ENCODE measurements at places on chromosomes 11 and 22.
A peak's percentile ranks its signal among the peaks of the same experiment; 100 is the strongest.

- DNase-seq: no peak
Observed at GRCh38 chr22:19615867-19616581, 91.8 kb upstream of the CLDN5 start.

DNA sequence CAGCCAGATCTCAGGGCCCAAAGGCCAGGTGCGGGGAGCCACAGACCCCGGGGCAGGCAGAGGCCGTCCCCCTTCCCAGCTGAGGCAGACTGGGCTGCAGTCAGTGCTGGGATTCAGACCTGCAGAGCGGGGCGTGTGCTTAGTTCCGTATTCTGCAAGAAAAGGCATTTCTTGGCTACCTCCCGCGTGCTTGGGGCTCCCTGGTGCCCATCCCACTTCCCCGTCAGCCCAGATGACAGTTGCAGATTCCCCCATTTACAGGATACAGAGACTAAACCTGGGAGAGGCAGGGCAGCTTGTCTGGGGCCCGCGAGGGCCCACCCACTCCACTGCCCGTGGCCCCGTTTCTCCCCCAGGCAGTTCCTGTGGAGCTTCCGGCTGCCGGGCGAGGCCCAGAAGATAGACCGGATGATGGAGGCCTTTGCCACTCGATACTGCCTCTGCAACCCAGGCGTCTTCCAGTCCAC lies 18.3 kb downstream of the CYTH4 start:
- DNase-seq: no peak

DNA sequence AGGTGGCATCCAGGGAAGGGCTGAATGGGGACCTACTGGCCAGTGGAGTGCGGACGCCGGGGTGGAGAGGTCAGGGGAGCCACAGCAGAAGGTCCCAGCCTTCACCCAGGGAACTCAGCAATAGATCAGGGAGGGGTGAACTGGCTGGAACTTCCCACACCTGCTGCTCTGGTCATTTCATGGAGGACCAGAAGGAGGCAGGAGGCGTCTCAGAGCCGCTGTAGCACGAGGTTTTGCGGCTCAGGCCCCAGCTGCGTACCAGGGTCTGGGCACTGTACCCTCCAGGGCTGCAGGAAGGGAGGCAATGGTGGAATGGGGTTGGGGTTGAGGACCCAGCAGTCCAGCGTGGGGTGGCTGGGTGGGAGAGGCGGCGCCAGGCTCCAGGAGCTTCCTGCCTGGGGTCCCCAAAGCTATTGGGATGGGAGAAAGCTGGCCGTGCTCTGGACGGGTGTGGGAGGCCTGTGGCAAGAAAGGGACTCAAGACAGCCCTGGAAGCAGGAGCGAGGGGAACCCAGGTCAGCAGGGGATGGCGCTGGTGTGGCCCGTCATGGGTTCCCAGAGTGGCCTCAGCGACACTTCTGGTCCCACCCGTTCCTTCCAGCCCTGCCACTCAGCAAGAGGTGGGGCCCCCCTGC lies 20.2 kb upstream of the BRSK2 start:
- DNase-seq: no peak

- DNase-seq: no peak
Observed at GRCh38 chr22:40476341-40476740, 105.9 kb downstream of the SGSM3 start.

GRCh38 chr22:18045794-18046193 lies 21.4 kb upstream of the MICAL3 start:
- DNase-seq: no peak

DNA sequence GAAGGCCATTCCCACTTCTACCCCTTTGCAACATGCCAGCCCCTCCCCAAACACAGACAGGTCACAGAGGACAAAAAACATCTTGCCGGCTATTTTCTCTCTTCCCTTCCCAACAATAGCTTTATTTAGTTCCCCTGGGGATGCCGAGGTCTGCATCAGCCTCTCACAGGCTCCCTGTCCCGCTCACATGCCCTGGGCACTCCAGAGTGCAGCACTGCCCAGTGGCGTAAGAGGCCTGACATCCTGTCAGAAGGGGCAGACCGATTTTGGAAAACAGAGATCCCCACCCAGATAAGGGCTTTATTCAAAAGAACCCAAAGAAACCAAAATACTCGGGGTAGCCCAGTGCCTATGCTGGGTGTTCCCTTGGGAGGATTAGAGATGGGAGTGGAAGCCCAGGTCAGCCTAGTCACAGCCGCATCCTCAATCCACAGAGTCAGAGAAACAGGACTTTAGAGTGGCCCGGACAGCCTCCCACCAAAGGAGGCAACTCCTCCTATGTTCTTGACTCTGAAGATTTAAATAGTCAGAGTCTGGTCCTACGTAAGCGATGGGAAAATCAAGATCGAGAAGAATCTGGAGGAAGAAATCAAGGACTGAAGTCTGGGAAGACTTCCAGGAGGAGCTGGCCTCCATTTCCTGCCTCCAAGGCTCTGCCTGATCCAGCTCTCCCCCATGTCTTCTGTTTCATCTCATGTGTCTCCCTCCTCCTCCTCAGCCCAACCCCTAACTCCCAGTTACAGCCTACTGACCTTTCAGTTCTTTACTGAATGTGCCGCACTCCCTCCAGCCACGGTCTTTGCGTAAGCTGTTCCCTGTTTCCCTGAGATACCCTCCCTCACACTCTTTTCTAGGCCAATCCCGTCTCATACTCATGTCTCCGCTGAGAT lies 129.3 kb downstream of the FBXO7 start:
- no peak for DNase-seq

DNA sequence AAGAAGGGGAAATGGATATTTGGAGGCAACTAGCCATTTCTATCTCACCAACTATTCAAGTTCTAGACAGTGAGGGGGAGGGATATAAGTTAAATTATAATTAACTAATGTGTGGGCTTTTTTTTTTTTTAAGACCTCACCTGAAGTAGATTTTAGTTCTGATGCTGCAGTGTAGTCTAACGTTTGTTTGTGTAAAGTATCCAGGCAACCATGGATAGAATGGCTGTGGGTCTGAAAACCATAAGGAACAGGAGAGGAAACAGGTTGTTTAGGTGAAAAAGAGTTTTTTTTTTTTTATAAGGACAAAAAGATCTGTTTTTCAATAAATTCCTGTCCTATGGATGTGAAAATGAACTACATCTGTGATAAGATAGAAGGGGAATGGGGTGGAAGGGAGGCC lies 262.4 kb upstream of the PLET1 start:
- DNase-seq: no peak

GRCh38 chr22:31342389-31343140 lies 3.6 kb downstream of the PATZ1 start:
- DNase-seq: no peak

- DNase-seq: no peak
Observed at GRCh38 chr11:112780351-112781087, 180.7 kb upstream of the NCAM1 start.

DNA sequence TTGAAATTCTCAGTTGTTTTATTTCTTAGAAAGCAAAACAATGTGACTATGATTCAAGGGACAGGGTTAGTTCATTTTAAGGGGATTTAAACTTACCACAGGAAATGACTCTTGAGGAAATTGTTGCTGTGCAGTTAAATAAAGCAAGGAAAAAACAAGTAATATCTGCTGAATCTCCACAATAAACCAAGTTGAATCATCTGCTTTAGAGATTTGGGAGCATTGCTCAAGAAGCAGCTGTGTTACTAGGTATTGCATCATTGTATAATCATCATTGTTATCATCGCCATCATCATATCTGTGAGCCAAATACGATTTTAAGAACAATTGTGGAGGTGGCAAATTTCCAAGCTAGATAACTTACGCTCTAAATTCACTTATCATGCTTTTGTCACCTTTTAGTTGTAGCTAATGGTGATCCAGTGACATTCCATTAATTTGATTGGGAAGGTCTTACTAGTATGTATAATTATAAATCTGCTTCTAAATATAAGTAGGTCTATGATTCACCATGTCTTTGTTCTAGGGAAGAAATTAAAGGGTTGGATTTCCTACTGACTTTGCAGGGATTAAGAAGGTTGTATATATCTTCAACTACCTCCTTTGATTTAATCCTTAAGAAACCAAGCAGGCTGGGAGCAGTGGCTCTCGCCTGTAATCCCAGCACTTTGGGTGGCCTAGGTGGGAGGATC lies 19.9 kb downstream of the MMP10 start:
- no peak for DNase-seq

DNA sequence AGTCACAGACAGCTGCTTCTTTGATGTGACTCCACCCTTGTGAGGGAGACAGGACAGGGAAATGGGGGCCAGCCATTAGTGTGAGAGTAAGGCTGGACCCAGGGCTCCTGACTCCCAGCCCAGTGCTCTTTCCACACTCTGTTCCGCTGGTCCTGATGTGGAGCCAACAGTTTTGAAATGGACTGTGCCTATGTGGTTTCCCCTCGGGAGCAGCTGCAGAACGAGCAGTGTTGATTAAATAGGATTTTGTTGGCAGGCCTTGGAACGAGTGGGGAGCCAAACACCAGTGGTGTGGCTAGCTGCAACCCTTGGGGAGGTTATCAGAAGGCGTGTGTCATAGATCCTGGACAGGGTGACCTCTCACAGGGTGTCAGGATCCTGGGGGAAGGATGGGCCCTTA lies 66.5 kb upstream of the AMPD3 start:
- DNase-seq: no peak

- no peak for DNase-seq
Observed at GRCh38 chr11:35088226-35088625, 50.7 kb upstream of the CD44 start.

GRCh38 chr11:119532551-119532950 lies 109.6 kb upstream of the THY1 start:
- DNase-seq: no peak

- DNase-seq: no peak
Observed at GRCh38 chr11:77789731-77790476, 30.6 kb downstream of the RSF1 start.

- DNase-seq: peak; percentile 68
Observed at GRCh38 chr11:85627332-85627997, at the start of gene DLG2. TSS of gene DLG2 (minus strand) at chr11:85627344.

DNA sequence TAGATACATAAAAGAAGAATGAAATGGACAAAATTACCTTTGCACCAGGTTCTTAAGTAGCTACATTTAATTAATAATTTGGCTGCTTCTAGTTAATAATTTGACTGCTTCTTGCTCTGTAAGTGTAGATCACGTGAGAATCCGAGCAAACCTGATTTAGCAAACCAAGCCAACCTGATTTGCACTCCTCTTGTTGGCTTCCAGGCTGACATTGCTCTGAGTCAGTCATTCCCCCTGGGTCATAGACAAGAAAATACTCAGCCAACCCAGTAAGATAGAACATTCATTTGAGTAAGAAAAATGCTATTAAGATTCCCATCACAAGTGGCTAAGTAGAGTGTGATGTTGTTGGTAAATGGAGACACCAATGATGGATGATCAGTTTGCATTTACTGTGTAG lies 304.1 kb downstream of the C11orf87 start:
- no peak for DNase-seq

- DNase-seq: no peak
Observed at GRCh38 chr11:69560141-69560790, 78.8 kb downstream of the LINC01488 start.

GRCh38 chr22:28837640-28838039 lies 37.3 kb upstream of the XBP1 start:
- DNase-seq: no peak

GRCh38 chr22:37472418-37473006 lies 13.7 kb downstream of the MFNG start:
- DNase-seq: no peak

DNA sequence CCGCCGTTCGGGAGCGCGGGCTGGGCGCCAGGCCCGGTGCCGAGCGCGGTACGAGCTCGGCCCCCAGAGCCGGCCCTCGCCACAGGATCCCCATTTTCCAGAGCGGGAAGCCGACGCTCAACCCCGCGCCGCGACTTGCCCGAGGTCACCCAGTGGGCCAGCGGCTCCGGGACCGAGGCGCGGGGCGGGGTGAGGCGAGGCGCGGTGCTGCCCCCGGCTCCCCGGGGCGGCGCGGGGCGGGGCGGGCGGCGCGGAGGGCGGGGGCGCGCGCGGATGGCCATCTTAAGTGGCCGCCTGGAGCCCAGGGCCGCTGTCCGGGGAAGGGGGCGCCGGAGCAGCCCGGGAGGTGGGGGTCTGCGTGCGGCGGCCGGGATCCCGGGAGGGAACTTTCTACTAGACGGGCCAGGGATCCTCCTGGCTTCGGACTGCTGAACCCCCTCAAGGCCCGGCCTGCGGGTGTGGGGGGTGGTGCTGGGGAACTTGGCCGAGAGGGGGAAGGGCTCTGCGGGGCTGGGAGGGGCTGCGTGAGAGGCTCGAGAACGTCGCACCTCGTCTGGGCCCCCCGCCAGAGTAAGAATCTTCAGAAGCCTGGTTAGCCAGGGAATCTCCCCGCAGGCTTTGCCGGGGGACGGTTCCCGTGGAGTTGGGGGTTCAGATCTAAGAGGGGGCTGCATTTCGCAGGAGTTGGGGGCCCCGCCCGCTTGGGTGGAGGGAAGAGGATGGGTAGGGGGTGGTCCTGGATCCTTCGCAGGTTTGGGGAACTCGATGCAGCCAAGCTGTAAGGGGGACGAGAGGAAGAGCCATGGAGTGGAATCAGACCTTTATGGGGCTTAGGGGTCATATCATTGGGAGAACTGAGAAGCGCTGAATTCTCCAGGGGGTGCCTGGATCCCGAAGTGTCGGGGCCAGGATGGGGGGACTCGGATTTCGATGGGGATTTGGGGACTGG lies 678 bp upstream of the INPPL1 start:
- peak; percentile 44 for DNase-seq

GRCh38 chr22:39007177-39007576 lies 6.9 kb upstream of the APOBEC3C start:
- DNase-seq: no peak

GRCh38 chr11:118618991-118619375 lies 11.6 kb downstream of the PHLDB1 start:
- DNase-seq: no peak

- no peak for DNase-seq
Observed at GRCh38 chr11:118247041-118247440, 5.1 kb downstream of the MPZL3 start.

DNA sequence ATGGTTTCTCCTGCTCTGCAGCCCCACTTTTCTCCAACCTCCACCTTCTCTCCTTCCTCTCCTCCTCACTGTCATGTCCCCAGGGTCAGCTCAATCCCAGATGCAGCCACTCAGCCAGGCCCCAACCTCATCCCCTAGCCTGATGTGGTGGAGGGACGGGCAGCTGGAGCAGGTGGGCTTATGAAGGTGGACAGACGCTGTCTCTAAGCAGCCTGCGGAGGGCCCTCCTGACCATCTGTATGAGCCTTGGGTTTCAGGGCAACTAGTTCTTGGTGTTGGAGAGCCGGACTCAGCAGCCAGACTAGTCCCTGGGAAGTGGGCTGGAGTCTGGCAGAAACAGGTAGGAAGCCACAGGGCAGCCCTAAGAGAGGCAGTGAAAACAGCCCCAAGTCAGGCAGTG lies 18.1 kb downstream of the CRYBB2 start:
- DNase-seq: no peak

GRCh38 chr22:45516923-45517675 lies 14.4 kb downstream of the FBLN1 start:
- no peak for DNase-seq

- no peak for DNase-seq
Observed at GRCh38 chr11:120462825-120463224, 48.7 kb upstream of the GRIK4 start.

GRCh38 chr11:49505231-49505630 lies 296.8 kb upstream of the FOLH1 start:
- no peak for DNase-seq

DNA sequence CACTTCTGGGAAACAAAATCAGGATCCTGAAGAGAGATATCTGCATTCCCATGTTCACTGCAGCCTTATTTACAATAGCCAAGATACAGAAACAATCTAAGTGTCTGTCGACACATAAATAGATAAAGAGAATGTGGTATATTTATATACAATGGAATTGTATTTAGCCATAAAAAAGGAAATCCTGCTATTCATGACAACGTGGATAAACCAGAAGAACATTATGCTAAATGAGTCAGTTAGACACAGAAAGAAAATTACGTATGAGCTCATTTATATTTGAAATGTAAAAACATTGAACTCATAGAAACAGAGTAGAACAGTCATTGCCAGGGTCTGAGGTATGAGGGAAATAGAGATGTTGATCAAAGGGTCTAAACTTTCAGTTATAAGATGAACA lies 6.1 kb downstream of the MRPL17 start:
- DNase-seq: no peak
